ENCODE measurements at places on chromosomes 5 and 9.

DNA sequence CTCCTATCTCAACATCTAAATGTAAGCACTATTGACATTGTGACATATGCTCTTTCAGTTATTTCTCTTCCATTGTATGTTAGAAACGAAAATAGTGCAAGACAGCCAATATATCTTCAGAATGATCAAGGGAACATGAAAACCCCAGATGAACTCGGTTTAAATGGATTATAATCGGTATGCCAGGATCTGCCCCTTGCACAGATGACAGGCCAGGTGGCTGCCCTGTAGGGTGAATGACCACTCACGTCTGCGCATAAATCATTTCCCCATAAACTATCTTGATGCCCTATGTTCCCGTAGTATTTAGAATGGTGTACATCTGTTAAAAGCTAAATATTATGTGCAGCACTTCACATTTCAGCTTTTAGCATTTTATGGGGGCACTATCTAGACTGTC is 69.7 kb upstream of the RANBP3L start:
- DNase-seq: no peak

- no peak for DNase-seq
These were observed 117.5 kb upstream of the OR13F1 start for GRCh38 chr9:104386425-104387069.

DNA sequence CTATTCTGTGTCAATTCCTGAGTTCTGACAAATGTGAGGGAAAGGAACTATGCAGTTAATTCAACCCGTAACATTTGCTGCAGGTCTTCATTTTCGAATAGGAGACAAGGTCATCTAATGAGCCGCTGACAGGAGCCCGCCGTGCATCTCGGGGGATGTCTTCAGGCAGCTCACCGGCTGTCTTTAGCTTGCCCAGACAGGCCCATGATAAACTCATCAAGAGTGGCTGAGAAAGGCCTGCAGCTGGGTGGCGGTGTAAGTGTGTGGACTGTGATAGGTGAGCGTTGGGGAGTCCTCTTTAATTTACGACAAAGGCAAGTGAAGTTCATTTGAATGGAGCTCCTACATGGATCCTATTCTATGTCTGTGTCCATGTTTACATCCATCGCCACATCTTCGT is 190.5 kb downstream of the ADCY2 start:
- DNase-seq: no peak

GRCh38 chr9:108643731-108644510 is 211.9 kb downstream of the ACTL7B start:
- no peak for DNase-seq

Data from activated CD4-positive, alpha-beta T cell treated with anti-CD3 and anti-CD28 coated beads, Interleukin-2, Interleukin-6, amounts not matched to agents 100 ng/mL and 50 ng/mL, durations not matched to agents 16 hours and 8 hours (primary cell).